Occipital lobe (tissue), 3 donors: ENCODE measurements at places on chromosomes 12 and 14.

GRCh38 chr14:105941226-105942166 is 415.1 kb downstream of the TMEM121 start:
- no peak for DNase-seq

GRCh38 chr12:3752741-3753486 is at the start of gene CRACR2A:
TSS of gene CRACR2A (minus strand) at chr12:3753109. CDS start at chr12:3696999, 56,110 bp downstream.
- DNase-seq, result no peak

- DNase-seq, result no peak
Observed at GRCh38 chr14:44265246-44265645, 241.8 kb downstream of the FSCB start.

GRCh38 chr14:56005191-56006053 is 112.8 kb upstream of the PELI2 start:
- no peak for DNase-seq

- no peak for DNase-seq
Observed at GRCh38 chr14:73457924-73458182, 493 bp downstream of the NUMB start.

- DNase-seq, result no peak
Observed at GRCh38 chr12:132488127-132489077, 1.5 kb upstream of the FBRSL1 start.

- DNase-seq, result no peak
Observed at GRCh38 chr14:61438036-61438435, 116.7 kb downstream of the PRKCH start.

DNA sequence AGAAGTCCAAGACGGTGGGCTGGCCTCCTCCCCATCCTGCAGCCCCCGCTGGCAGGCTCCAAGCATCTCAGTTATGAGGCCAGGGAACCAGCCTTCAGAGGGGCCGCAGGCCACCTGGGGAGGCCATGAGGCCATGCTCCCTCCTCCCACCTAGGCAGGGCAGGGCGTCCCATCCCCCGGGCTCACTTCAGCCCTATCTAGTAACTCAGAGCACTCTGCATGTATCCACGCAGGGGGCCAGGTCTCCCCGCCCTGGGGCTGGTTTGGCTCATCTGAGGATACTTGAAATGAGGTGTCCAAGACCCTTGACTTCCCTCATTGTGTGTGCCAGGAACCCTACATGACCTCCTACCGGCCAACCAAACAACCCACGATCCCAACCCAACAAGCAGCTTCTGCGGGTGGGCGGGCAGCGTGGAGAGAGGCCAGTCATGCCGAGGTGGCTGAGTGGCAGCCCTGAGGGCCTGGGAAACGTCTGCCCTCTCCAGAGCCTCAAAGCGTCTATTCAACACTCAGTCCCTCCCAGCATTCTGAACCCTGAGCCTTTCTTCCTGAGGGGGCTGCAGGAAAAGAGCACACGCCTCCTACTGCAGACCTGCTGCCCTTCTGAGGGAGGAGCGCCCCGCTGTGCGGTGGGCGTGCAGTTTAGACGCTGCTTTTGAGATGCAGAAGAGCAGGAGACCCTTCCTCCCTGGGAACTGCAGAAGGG is 16.8 kb downstream of the ISCA2 start:
- DNase-seq, result no peak

- DNase-seq, result no peak
Observed at GRCh38 chr14:42198010-42198409, 591.3 kb downstream of the LRFN5 start.
